ENCODE measurements at places on chromosomes 13 and 19.

DNA sequence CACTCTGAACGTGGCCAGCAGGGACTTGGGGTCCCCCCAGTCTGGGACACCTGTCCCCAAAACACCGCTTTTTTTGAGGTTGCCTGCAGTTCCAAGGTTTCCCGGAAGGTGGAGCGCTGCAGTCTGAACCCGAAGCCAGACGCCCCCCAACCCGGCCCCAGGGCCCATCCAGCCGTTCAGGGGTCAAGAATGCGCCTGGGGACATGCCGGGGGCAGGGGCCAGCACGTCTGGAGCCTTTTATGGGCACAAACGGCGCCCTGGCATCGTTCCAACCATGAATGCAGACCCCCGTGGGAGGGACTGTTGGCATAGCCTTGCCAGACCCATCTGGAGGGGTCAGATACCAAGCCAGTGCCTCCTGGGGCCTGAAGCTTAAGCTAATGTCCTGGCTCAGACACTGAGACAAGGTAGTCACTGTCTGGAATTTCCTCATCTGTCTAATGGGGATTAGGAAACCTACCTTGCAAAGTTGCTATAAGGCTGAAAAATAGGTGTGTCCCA, 6.9 kb downstream of the S1PR5 start:
- DNase-seq, result no peak

DNA sequence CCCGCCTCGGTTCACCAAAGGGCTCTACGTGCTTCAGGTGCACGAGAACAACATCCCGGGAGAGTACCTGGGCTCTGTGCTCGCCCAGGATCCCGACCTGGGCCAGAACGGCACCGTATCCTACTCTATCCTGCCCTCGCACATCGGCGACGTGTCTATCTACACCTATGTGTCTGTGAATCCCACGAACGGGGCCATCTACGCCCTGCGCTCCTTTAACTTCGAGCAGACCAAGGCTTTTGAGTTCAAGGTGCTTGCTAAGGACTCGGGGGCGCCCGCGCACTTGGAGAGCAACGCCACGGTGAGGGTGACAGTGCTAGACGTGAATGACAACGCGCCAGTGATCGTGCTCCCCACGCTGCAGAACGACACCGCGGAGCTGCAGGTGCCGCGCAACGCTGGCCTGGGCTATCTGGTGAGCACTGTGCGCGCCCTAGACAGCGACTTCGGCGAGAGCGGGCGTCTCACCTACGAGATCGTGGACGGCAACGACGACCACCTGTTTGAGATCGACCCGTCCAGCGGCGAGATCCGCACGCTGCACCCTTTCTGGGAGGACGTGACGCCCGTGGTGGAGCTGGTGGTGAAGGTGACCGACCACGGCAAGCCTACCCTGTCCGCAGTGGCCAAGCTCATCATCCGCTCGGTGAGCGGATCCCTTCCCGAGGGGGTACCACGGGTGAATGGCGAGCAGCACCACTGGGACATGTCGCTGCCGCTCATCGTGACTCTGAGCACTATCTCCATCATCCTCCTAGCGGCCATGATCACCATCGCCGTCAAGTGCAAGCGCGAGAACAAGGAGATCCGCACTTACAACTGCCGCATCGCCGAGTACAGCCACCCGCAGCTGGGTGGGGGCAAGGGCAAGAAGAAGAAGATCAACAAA, 2.6 kb downstream of the PCDH17 start:
- no peak for DNase-seq

DNA sequence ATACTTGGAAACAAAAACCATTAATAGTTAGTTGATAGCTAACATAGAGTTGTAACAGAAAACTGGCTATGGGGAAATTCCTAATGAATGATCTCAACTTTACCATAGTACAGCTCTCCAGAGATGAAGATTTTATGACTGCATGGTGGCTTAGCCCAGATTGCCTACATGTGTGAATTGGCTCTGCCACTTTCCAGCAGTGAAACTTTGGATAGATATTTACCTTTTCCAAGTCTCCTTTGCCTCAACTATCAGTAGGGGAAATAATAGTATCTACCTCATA, 161.1 kb downstream of the LACC1 start:
- DNase-seq, result peak; percentile 8

GRCh38 chr19:35030257-35031071, at the start of gene SCN1B:
Gene SCN1B (plus strand): TSS chr19:35030470. CDS start chr19:35030821, 351 bp downstream.
- peak; percentile 78 for DNase-seq

DNA sequence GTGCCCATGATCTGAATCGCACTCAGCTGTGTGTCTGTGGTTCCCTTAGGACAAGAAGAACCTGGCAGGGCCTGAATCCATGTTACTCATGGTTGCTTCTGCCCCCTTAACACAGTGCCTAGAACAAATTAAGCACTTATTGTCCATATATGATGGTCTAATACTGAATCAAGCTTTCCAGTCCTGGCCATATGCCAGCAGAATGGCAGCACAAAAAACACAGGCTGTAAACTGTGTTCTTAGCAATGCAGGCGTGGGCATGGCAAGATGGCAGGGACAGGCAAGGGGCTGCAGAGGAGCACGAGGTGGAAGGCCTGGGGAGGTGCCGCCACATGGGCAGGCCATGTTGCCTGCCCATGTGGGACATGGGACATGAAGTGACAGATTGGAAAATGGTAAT, 68.2 kb downstream of the LATS2 start:
- no peak for DNase-seq

GRCh38 chr19:14542711-14543328, 13.4 kb downstream of the TECR start:
- DNase-seq, result no peak
